Sigmoid colon (tissue), 7 donors: ENCODE measurements at places on chromosomes 12 and 14. TPM values are rescaled to one million over a fixed set of nuclear protein-coding genes. Genes with fewer than 3 reads are reported as not detected.

Gene CIT
- 9.2 TPM for total RNA-seq

Gene ANAPC7
- total RNA-seq = 29.9 TPM

Gene NGB
- 9.4 TPM for total RNA-seq

Gene PTPRR
- total RNA-seq = 3.2 TPM

Gene NOP9
- total RNA-seq = 16.8 TPM

Gene PPFIA2
- 1.8 TPM for total RNA-seq

Gene CLEC14A
- 18.3 TPM for total RNA-seq

DNA sequence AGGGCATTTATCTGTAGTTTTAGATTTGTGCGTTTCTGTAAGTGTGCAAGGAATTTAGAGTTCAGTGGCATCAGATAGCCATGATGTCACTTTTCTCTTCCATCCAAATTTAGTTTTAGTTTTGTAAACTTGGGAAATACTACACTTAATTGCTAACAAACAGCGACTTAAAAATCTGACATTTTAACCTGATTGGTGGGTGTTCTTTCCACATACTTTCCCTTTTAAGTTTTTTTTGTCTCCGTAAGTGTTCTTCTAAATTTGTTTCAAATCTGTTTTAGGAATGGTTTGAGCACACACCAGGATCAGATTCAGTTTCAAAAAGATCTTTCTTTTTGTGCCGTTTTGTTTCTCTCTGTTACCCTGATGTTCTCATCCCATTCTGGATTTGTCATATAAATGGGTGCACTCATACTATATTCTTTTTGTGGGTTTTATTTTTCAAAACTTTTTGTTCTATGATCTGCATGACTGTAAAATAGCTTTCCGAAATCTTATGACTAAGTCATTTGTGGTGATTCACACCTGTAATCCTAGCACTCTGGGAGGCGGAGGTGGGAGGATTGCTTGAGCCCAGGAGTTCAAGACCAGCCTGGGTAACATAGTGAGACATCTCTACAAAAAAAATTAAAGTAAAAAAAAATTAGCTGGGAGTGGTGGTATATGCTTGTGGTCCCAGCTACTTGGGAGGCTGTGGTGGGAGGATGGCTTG is 58.9 kb downstream of the FBXO34 start:
- H3K4me3 ChIP-seq = no peak overlapping the region
- H3K27ac ChIP-seq = no peak overlapping the region
- no peaks in the 10 kb centered on the region for H3K27me3 ChIP-seq
- DNase-seq = no peak

DNA sequence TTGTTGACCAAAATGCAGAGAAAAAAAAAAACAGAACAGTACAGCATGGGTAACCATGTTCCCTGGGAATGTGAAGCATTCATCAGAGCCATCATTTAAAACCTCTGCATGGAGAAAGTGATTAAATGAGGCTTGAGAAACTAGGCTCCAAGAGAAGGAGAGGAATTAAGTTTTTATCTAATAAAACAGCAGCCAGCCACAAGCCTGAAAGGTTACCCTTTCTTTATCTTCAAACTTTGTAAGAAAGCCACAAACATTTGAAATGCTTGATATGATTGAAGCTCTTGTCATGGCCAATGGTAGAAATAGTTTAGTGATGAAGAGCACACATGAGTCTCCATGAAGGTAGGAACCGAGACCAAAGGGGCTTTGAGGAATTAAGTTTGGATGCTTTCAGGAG is 144.9 kb upstream of the SYT1 start:
- H3K4me1 ChIP-seq = no peaks in the 10 kb centered on the region
- DNase-seq = no peak
- no peaks in the 10 kb centered on the region for H3K27me3 ChIP-seq
- H3K36me3 ChIP-seq = no peaks in the 10 kb centered on the region
- H3K4me3 ChIP-seq = no peak overlapping the region

- no peaks in the 10 kb centered on the region for H3K4me1 ChIP-seq
- no peak for DNase-seq
- no peak overlapping the region for H3K27ac ChIP-seq
- no peaks in the 10 kb centered on the region for H3K36me3 ChIP-seq
- H3K27me3 ChIP-seq = no peaks in the 10 kb centered on the region
Measured at GRCh38 chr14:72544615-72545387, 349.1 kb downstream of the DPF3 start.

- peaks cover 43% of the 10 kb centered on the region for H3K27me3 ChIP-seq
- H3K4me1 ChIP-seq = no peaks in the 10 kb centered on the region
- no peaks in the 10 kb centered on the region for H3K36me3 ChIP-seq
- no peak overlapping the region for H3K27ac ChIP-seq
Measured at GRCh38 chr14:104603711-104604401, 716 bp downstream of the TMEM179 start.

GRCh38 chr14:78488938-78489337 is 318.8 kb downstream of the NRXN3 start:
- no peak overlapping the region for H3K27ac ChIP-seq
- H3K4me1 ChIP-seq = no peaks in the 10 kb centered on the region
- DNase-seq = no peak
- no peaks in the 10 kb centered on the region for H3K36me3 ChIP-seq
- H3K27me3 ChIP-seq = no peaks in the 10 kb centered on the region

DNA sequence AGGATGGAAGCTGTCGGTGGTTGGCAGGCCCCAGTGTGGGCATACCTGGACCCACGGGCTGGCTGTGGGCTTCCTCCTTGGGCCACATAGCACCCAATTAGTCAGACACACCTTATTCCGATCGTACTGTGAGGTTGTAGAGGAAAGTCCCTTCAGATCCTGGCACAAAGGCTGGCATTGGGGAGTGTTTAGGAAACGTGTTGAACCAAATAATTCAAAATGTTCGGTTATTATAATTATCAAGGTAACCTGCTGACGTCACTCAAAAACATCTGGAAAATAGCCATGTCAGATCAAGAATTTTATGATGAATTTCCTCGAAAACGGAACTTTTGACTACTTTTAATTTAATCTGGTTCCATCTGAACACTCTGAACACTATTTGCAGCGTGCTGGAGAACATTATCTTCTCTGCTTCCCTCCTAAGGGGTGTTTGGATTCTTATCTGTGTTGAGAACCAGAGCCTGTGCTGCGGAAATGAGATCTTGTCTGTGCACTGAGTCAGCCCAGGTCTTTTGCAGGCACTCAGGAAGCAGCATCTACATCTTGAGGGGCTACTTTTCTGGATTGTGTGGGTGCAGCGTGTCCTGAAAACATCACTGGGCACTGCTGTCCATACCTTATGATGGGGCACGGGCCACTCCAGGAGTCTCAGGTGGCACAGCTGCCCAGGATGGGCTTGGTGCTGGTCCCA is 100.3 kb downstream of the SLC25A47 start:
- H3K36me3 ChIP-seq = no peaks in the 10 kb centered on the region
- H3K4me3 ChIP-seq = no peak overlapping the region
- H3K27me3 ChIP-seq = no peaks in the 10 kb centered on the region
- DNase-seq = peak; percentile 9
- no peak overlapping the region for H3K27ac ChIP-seq

DNA sequence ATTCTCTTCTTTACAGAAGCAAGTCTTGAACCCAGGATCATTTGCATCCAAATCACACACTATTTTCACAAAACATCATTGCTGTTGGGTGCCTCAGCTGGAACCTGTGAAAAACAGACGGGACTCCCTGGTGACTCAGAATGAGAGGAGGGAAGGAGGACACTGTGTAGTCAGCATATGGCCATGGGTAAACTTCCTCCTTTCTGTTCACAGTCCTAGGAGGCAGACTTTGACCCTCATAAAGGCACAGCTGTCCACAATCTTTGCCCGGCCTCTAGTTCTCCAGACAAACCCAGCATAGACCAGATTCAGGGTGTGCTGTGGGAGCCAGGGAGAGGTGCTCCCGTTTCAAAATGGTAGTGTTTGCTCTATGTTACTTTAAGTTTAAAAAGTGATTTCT is 62.0 kb downstream of the DYRK2 start:
- no peak overlapping the region for H3K27ac ChIP-seq
- H3K27me3 ChIP-seq = no peaks in the 10 kb centered on the region
- no peaks in the 10 kb centered on the region for H3K4me1 ChIP-seq
- no peak overlapping the region for H3K4me3 ChIP-seq
- DNase-seq = no peak

DNA sequence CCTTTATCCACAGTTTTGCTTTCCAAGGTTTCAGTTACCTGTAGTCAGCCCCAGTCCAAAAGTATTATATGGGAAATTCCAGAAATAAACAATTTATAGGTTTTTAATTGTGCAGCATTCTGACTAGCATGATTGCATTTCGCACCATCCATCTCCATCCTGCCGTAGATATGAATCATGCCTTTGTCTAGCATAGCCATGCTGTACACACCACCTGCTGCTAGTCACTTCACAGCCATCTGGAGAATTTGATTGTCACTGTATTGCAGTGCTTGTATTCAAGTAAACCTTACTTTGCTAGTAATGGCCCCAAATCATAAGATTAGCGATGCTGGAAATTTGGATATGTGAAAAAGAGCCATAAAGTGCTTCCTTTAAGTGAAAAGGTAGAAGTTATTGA is 36.0 kb downstream of the MUCL1 start:
- no peak overlapping the region for H3K27ac ChIP-seq
- H3K4me3 ChIP-seq = no peak overlapping the region
- DNase-seq = no peak
- H3K4me1 ChIP-seq = no peaks in the 10 kb centered on the region
- H3K27me3 ChIP-seq = no peaks in the 10 kb centered on the region

GRCh38 chr12:92295523-92295922 is 149.9 kb upstream of the BTG1 start:
- H3K4me3 ChIP-seq = no peak overlapping the region
- DNase-seq = no peak
- no peak overlapping the region for H3K27ac ChIP-seq
- H3K4me1 ChIP-seq = no peaks in the 10 kb centered on the region
- H3K27me3 ChIP-seq = no peaks in the 10 kb centered on the region
- H3K36me3 ChIP-seq = no peaks in the 10 kb centered on the region

DNA sequence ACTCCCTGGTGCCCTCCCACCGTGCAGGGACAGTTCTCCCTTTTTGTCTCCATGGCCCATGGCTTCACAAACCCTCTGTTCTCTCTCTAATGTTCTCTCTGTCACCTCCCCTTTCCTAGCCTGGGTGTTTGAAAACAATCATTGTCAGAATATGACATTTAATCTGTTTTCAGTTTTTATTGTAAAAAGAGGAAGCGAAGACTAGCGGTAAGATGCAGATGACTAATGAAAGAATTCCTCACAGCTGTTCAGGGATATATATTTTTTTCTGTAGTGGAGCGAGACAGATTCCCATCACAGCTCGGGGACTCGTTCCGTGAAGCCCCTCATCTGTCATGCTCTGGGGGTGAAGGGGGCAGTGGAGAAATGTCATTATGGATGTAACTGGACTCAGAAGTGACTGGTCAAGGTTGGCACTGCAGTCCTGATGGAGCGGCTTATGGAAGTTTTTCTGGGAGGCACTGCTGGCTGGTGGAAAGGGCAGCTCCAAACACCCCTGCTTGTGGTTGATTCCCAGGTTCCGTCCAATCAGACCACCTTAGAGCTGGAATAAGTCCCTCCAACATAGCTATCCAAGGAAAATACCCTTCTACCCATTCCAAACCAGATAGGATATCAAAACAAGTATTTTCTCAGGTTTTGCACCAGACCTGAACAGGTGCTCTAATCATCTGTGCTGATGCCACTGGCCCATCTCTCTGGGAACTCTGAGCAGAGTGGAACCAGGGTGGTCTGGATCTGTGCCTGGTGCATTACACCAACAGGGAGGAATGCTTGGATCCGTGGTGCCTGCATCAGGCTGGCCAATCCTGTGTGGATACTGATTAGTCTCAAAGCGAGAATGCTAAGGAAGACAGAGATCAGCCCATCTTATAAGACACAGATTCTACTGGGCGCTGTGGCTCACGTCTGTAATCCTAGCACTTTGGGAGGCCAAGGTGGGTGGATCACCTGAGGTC is 84.7 kb downstream of the GPATCH2L start:
- no peaks in the 10 kb centered on the region for H3K36me3 ChIP-seq
- H3K4me3 ChIP-seq = no peak overlapping the region
- H3K27me3 ChIP-seq = no peaks in the 10 kb centered on the region
- H3K4me1 ChIP-seq = no peaks in the 10 kb centered on the region
- no peak overlapping the region for H3K27ac ChIP-seq

- H3K27me3 ChIP-seq = no peaks in the 10 kb centered on the region
- no peak overlapping the region for H3K27ac ChIP-seq
- no peaks in the 10 kb centered on the region for H3K4me1 ChIP-seq
- DNase-seq = no peak
Measured at GRCh38 chr14:89498878-89499277, 81.8 kb upstream of the FOXN3 start.
